Fibroblast of skin of right biceps (primary cell): ENCODE measurements at places on chromosomes 2 and 18.

DNA sequence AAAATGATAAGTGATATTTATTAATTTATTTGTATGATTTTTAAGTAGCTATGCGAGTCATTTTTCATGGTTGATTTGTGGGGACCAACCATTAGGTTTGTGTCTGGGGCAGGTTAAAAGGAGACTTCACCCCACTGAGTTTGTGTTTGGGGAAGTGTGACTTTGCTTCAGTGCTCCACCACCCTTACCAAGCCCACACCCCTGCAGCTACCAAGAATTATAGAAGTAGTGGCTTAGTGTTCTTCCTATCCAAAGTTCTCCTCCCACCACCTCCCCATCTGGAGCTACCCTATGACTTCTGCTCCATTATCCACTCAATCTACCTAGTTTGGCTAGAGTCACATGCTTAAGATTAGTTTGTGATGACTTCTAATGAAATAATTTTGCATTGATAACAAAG is 182.1 kb upstream of the ZEB2 start:
- DNase-seq = no peak

DNA sequence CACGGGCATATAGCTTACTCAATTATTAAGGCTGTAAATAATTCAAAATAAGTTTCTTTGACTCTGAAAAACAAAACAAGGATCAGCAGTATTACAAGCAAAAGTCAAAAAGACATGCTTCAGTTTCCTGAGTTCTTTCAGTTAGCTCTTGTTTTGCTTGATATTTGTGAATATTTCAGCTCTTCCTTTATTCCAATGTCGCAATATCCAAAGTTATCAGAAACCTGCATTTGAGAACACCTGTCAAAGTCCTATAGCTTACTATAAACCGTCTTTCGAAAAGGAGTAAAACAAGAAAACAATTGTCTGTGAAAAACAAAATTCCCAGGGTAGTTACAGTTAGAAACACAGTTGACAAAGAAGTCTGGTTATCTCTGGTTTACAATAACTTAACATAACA is 14.7 kb downstream of the CYP27A1 start:
- DNase-seq = no peak

DNA sequence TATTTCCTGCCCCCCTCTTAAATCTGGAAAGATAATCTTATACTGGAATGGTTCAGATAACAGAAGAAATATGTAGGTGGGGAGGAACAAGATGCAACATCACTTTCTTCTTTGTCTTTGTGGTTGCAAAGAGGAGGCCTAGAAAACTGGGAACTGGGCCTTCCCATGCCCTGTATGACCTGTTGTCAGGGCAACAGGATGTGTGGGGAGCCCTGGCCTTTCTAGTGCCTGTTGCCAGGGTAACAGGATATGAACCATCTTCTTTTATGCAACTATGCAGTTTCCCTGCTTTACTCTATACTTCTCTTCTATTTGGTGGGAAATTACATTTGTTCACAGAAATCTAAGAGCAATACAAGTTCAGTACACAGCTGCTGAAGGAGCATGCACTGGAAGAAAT is 79.8 kb upstream of the PDE1A start:
- DNase-seq = peak; percentile 39

DNA sequence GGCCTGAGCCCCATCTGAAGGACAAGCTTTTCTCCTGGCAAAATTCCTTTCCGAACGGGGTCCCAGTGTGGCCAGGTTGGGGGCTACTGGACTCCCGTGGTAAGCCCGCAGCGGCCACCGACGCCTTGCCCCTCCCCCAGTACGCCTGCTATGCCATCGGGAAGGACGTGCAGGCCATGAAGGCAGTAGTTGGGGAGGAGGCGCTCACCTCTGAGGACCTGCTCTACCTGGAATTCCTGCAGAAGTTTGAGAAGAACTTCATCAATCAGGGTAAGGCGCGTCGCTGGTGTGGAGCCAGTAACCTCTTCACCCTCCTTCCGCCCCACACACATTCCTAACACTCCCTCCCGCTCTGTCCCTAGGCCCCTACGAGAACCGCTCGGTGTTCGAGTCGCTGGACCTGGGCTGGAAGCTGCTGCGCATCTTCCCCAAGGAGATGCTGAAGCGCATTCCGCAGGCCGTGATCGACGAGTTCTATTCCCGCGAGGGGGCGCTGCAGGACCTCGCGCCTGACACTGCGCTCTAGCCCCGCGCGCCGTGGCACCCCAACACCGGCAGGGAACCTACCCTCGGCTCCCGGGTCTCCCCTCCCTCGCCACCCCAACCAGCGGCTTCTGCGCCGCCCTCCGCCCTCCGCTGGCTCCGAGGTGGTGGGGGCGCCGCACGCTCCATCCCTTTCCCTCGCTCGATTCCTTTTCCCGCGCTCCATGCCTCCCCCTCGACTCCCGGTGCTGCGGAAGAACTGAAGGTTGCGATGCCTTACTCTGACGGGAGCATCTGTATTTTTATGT is 13.6 kb upstream of the ANKRD53 start:
- DNase-seq = peak; percentile 63

DNA sequence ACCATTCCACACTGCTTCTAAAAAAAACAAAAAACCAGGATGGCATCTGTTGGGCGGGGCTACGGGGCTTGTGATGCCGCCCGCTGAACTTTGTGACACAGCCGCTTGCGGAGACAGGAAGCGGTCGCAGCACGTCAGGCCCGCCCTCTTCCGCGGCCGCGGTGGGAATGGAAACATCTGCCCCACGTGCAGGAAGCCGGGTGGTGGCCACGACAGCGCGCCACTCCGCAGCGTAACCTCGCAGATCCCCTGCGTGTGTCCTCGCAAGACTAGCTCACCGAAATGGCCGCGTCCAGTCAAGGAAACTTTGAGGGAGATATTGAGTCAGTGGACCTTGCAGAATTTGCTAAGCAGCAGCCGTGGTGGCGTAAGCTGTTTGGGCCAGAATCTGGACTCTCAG is 168.5 kb downstream of the SUCLG1 start:
- DNase-seq = no peak

GRCh38 chr18:6486764-6487426 is 72.2 kb upstream of the L3MBTL4 start:
- DNase-seq = no peak

DNA sequence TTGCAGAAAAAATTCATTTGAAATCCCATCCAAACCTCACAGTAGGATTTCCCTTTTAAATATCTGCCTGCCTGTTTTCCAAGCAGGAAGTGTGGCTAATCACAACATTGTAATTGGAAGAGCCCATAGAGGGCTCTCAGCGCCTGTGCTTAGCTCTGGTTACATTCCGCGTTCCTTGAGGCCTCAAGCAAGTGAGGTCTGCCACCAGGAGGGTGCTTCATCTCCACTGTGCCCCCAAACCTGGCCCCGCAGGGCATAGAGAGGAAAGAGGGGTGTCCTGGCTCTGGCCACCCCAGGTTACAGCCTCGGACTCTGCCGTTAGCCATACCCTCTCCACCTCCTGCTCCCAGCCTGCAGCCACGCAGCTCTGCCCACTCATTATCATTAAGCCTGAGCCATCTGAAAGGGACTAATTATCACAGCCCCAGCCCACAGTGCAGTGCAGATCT is 214.8 kb downstream of the SP3 start:
- DNase-seq = peak; percentile 49

GRCh38 chr2:162233197-162233596 is 10.0 kb downstream of the FAP start:
- DNase-seq = peak; percentile 84

- no peak for DNase-seq
Observed at GRCh38 chr2:2320486-2321199, 10.4 kb downstream of the MYT1L start.

DNA sequence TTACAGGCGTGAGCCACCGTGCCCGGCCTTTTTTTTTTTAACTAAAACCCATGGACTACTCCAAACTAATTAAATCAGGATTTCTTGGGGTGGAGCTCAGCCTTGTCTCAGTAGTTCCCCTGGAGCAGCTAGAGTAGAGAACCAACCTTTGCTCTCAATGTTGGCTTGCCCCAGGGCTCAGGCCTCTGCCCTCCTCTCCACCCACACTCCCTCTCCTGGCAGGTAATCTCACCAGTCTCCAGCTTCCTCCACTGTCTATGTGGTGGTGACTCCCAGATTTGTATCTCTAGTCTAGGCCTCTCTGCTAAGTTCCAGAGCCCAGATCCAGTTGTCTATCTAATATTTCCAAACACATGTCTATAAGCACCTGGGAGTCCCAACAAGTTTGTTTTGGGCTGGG is 9.6 kb upstream of the MTA3 start:
- DNase-seq = no peak

- no peak for DNase-seq
Observed at GRCh38 chr18:2485983-2486382, 85.3 kb downstream of the METTL4 start.

DNA sequence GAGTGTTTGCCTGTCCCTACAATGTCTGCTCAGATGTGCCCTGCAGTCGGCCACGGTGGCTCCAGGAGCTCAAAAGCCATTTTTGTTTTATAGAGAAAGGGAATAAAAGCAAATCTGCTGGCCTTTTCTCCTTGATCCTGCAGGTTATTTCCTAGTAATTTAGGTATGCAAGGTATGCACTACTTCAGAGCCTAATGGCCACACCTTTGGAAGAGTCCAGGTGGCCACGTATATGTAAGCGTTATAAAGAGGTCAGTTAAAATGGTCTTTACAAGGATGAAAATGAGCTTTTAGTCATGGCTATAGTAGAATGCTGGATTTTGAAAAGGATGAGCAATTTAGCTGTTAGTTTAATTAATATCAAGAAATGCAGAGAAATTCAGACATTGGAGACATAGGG is 81.7 kb downstream of the ARHGEF33 start:
- no peak for DNase-seq

- DNase-seq = no peak
Observed at GRCh38 chr18:12840382-12840781, 43.7 kb downstream of the PTPN2 start.

DNA sequence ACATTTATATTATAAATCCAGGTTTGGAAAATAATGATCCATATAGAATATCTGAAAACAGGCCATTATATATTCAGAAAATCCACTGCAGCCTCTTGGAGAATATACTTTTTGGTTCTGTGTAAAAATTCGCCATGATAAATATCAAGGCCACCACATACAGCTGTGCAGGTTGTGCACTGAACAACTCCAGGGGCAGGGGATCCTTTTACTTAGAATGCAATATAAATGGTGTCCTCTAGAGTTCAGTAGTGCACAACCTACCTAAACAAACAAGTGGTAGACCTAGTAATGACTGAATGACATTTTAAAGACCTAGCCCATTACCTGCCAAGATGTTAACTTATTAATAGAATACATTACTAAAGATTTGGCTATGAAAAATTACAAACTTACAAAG is 22.4 kb downstream of the MOGAT1 start:
- DNase-seq = no peak

DNA sequence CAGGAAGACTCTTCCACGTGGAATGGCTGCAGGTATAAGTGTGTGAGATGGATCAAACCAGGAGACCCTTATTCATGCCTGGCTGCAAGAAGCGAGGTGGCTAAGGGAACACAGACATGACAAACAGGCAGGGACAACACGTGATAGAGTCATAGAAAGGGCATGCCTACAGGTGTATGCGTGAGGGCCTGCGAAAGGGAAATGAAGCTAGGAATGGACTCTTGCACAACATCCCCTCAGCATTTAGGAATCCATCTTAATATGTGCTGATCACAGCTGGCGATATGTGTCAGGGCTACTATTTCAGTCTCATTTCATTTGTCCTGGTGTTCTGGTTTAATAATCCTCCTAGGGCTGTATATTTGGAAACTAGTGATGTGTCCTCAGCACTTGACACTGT is 291.2 kb downstream of the MYT1L start:
- DNase-seq = no peak

- DNase-seq = peak; percentile 87
Observed at GRCh38 chr18:12032786-12033642, 51.7 kb downstream of the IMPA2 start.

GRCh38 chr2:74739129-74739528 is 85.1 kb downstream of the SEMA4F start:
- DNase-seq = peak; percentile 25

- DNase-seq = no peak
Observed at GRCh38 chr2:30206461-30207430, 24.6 kb upstream of the LBH start.

GRCh38 chr18:59518705-59519104 is 159.6 kb upstream of the LMAN1 start:
- no peak for DNase-seq

- no peak for DNase-seq
Observed at GRCh38 chr18:24000613-24001490, 13.7 kb upstream of the TTC39C start.

- DNase-seq = peak; percentile 25
Observed at GRCh38 chr18:54387631-54388030, 29.9 kb downstream of the C18orf54 start.

GRCh38 chr2:9778012-9778411 is 65.3 kb upstream of the TAF1B start:
- no peak for DNase-seq

- no peak for DNase-seq
Observed at GRCh38 chr18:77069482-77069881, 63.1 kb downstream of the MBP start.

DNA sequence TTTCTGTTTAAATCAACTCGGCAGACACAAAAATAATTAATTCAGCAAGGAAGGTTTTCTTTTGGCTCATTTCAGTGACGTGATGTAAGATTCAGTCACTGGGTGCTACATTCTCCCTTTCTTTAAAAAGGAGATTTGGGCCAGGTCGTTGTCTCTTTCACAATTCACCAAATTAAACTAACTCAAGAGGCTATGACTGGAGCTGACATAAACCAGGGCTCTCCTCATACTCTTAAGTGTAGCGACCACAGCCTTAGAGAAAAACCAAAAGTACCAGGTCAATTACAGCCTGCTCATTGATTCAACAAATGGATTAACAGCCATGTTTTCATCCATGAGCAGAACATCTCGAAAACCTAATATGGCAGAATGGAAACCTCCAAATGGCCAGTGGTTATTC is 85.7 kb downstream of the PAX3 start:
- no peak for DNase-seq

DNA sequence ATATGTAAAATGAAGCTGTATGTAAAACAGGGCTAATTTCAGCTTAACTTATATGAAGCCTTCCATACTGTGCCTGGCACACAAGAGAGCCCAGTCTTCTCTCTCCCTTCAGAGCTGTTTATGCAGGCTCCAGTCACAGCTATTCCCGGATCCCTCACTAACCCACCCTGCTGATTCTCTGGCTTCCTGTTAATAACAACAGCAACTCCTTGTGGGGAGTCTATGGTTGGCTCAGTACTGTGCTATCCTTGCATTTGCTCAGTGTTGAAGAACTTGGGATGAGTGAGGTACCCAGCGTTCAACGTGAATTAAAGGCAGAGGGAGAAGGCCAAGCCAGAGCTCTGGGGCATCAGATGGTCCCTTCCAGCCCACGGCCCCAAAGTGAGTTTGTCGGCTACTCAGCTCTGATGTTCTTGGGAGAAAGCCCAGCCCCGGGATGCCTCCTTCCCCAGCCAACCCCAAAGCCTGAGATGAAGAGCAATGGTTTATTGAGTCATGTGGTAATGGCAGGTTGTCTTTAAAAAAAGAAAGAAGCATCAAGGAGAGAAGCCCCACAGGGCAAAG is 43.2 kb downstream of the PSD4 start:
- DNase-seq = no peak

GRCh38 chr2:159071190-159071915 is 102.9 kb downstream of the TANC1 start:
- DNase-seq = peak; percentile 84

- peak; percentile 26 for DNase-seq
Observed at GRCh38 chr2:142037744-142038143, 93.1 kb downstream of the LRP1B start.

- no peak for DNase-seq
Observed at GRCh38 chr2:231088754-231089153, 32.1 kb downstream of the PSMD1 start.
